Activated CD4-positive, CD25-positive, alpha-beta regulatory T cell treated with anti-CD3 and anti-CD28 coated beads, Interleukin-2, amount 50 U/mL, for 24 hours (primary cell): ENCODE measurements at places on chromosomes 7 and 10.

DNA sequence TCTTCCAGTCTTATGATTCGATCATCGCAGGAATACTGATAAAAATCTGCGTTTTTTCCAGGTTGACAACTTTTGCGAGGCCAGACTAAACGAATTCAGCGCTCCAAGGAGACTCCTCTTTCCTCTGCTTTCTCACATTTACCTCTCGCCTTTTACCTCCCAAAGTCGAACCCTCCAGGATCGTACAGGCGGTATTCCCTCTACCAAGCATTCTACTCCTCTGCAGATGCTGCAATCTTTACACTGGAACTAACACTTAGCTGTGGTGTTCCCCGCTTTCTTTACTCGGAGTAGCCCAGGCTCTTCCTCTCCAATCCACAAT lies 449 bp downstream of the NUDT5 start:
- no peak for ATAC-seq

DNA sequence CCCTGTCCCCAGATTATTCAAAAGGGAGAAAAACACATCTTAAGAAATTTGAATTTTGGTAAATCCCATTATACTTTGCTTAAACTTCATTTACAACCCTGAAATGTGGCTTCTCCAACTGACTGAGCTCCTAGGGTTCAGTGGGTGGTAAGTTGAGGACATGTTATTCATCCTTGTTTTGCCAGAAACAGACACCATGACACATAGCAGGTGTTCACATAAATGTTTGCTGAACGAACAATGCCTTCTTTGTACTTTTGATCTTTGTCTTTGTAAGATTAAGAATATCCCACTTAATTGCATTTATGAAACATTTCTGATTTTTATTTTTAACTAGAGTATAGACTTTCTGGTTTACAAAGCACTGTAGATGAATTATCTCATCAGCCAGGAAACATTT lies 209.7 kb downstream of the GPAM start:
- no peak for ATAC-seq

- no peak for ATAC-seq
Measured at GRCh38 chr10:72244573-72245038, 28.5 kb upstream of the ASCC1 start.

GRCh38 chr7:138036135-138036534 lies 34.2 kb upstream of the CREB3L2 start:
- ATAC-seq = no peak

- no peak for ATAC-seq
Measured at GRCh38 chr10:72174297-72174662, 41.5 kb upstream of the ANAPC16 start.

GRCh38 chr7:55504967-55505658 lies 67.2 kb downstream of the VOPP1 start:
- no peak for ATAC-seq

DNA sequence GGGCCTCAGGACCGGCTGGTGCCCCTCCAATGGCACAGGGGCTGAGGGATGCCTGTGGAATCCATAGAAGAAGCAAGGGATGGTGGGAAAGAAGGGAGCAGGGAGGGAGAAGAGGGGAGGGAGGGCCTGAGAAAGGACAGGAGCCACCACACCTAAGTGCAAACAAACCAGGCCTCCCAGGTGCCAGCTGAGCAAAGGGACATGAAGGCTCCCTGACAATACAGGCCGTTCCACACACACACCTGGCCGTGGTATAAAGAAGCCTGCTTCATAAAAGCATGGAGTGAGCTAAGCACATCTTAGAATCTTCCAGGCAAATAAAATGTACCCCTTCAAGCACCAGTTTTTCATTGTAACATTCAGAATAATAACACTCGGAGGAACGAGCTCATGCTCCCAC lies 54.0 kb downstream of the OAT start:
- ATAC-seq = no peak

GRCh38 chr10:112092519-112092918 lies 91.0 kb downstream of the GPAM start:
- no peak for ATAC-seq

- ATAC-seq = peak; percentile 62
Measured at GRCh38 chr7:138478499-138478908, 18.4 kb downstream of the TRIM24 start.

DNA sequence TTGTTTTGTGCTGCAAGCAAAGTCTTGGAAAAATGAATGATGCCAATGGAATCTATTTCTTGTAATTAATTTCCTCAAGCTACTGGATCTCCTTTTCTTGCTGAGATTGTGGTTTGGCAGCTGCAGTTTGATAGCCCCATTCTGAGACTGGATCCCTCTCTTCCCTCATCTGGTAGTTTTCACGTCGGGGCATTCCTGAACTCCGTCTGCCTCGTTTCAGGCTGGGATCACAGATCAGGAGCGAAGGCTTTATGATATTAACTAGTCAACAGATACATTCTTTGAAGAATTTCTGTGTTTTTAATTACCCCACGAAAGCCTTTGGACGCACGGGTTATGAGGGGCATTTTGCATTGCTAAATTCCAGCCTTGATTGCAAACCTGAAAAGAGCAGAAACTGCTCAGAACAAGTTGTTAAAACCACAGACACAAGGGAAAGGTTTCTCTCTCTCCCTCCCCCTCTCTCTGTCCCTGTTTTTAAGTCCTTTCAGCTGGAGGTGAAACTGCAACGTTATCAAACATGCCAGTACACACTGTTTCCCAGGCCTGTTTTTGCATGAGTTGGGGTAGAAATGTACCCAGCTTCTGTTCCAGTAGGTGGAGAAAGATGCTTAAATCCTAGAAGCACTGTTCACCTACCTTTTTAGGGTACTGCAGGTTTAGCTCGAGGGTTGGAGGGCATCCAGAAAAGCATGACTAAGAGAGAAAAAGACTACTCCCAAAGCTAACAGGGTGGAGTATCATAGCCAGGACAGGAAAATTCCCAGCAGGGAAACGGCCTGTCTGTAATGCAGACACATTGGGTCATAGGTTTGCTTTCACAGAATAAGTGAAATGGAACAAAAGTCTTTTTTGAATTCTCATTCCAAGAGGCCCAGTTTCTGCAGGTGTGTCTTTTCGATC lies 124.3 kb downstream of the CUX1 start:
- ATAC-seq = no peak

DNA sequence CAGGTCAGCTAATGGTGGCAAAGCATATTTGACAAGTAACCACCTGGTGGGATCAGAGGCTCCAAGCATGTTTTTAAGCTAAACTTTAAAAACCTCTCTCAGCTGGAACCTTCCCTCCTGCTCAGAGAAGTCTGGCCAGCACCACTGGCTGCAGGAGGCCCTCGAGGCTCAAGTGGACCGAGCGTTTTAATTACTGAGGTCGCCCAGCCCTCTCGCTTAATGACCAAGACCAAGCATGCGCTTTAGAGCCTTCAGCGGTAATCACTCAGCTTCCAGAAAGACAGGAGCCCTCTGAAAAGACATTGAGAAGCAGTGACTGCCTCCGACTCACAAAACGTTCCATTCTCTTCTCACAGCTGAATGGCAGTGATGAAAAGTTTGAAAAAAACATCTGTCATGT lies 383.4 kb upstream of the ADARB2 start:
- ATAC-seq = no peak

DNA sequence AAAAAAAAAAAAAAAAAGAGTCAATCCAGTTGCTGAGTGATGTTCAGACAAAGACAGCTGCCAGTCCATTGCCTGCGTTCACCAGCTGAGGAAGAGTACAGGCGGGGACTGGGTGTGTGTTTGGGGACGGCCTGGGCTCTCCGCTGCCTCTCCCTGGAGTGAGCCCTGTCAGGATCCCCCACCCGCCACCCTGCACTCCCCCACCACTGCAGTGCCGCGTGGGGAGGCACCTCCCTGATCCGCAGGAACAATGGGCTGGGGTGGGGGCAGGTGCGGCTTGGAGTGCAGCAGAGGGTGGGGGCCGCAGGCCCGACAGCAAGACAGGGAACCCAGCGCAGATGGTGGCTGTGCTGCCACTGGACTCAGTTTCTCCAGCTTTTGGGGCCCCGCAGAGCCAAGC lies 1.4 kb downstream of the HSPA12A start:
- no peak for ATAC-seq

GRCh38 chr10:63703113-63703670 lies 182.0 kb downstream of the REEP3 start:
- ATAC-seq = no peak

GRCh38 chr7:50627824-50628361 lies 62.7 kb upstream of the DDC start:
- no peak for ATAC-seq

DNA sequence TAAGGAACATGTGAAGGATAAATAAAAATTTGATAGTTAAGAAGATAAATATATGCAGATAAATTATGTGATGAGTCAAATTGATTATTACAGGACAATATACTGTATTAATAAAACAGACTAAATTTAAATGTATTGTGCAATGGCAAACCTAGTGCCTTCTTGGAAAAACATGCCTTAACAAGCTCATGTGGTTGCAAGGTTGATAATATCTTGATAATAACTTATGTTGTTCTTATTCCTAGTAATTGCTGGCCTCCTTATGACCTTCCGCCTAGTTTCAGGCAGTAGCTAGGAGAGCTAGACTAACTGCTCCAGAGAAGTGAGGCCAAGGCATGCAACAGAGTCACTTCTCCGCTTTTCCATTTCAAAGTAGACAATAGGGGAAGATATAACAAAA lies 7.6 kb upstream of the RAB11FIP2 start:
- ATAC-seq = no peak

GRCh38 chr10:89294721-89295239 lies 7.1 kb upstream of the IFIT2 start:
- no peak for ATAC-seq

GRCh38 chr10:62528441-62528840 lies 154.3 kb downstream of the ZNF365 start:
- ATAC-seq = peak; percentile 99

DNA sequence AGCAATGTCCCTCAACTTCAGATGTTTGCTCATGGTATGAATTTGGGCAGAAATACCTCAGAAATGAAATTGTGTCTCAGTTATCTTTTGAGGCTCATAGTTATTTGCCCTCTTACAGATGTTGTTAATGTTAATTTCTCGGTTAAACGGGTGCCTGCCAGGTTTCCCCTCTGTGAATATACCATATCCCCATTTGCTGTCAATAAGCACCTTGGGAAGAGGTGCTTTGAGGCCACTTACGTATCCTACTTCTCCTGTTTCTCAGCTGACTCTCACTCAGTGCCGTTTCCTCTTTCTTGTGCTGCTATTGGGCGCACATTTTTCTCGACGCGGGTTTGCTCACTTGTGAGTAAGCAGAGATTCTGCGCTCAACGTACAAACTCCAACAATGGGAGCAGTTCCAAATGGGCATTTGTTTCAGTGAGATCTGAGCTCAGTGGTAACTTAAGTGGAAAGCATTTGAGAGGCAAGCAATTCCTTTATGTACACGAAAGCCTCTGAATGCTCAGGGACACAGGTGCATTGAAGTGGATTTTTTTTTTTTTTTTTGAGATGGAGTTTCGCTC lies 34.8 kb upstream of the JAKMIP3 start:
- ATAC-seq = no peak

DNA sequence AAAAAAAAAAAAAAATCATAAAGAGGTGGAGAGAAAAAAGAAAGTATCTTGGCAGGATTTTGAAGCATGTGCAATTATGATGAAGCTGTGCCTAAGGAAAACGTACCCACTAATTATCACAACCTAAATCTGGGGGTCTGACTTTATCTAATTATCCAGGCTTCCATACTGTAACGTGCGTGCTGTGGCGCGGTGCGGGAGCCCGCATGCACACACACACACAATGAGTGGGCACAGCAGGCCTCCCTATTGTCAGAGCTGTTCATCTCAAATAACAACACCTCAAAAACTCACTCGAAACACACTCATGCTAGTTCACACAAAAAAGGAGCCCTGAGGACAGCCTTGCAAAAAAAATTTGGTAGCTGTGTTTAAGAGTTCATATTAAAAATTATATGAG lies 31.9 kb downstream of the BEND7 start:
- ATAC-seq = no peak

DNA sequence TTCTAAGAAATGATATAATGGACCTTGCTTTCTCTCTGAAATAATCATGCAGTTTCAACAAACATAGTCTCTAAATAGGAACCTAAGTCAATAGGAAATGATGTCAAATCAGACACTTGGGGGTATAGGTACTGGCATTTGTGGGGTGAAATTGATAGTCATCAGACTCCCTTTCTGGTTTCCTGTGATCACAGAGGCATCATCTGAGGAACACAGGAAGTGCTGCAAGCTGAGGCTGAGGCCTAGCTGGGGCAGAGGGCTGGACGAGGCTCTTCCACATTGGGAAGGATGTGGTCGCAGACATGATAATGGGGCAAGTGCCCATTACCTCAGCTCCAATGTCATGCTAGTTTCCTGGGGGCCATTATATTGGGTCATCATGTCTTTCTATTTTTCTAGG lies 33.5 kb upstream of the TARP start:
- ATAC-seq = no peak

- no peak for ATAC-seq
Measured at GRCh38 chr7:101664893-101665471, 35.9 kb upstream of the MYL10 start.

DNA sequence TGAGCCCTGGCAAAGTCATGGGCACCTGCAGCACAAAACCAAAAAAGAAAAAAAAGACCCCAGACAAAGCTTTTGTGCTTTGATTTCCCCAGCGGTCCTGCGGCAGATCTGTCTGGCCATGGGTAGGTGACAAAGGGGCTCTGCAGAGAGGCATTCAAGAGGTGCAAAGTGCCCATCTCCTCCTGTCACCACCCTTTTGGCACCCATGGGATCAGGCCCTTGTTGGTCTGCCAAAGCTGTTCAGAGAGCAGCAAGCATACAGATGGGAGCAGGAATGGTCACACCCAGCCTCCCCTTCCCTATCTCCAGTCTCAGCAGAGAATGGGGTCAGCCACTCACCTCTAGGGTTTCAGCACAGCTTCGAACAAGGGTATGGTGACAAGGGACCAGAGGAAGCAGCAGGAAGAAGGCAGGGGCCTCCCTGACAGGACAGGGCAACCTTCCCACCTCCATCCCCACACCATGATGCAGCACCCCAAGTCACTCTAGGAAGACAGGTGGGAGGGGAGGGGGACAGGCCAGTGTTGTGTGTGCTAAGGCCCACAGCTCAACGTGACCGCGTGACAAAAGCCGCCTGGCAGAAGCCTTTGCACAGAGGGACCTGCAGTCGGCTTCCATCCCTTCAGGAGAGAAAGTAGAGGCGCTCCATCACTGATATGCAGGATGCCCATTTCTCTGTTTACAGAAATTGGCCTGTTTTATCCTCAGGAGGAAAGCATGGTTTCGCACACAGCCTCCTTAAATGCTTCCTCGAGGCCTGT lies 6.3 kb downstream of the CAMK2G start:
- ATAC-seq = no peak

DNA sequence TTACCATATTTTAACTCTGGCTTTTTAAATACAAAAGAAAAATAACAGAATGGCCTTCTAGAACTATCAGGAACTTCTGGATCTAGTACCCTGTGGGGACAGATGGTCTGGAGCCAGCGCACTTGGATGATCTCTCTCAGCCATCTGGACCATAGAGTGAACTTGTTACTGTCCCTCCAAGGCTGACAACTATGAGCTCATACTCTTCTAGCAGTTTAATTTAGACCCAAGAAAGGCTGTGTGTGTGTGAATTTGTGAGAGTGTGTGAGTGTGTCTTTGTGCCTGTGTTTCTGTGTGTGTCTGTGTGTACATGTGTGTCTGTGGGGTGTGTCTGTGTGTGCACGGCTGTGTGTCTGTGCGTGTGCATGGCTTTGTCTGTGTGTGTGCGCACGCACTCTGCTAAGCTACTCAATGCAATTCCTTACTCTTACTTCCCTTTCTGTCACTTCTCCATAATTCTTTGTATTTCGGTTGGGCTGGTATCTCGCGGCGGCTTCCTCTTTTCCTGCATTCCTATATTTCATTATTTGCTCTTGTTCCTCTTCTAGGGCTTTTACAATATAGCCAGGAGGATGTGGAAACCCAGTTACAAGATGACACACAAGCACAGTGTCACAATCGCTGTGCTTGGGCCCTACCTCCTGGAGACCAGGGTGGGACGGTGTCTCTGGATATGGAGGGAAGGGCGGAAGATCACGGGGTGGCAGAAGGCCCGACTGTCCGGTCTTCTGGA lies 51.9 kb downstream of the IKZF1 start:
- ATAC-seq = no peak
